ENCODE measurements at places on chromosomes 5 and 9.

GRCh38 chr5:159263569-159263905 is 447 bp downstream of the UBLCP1 start:
- no peak for DNase-seq

DNA sequence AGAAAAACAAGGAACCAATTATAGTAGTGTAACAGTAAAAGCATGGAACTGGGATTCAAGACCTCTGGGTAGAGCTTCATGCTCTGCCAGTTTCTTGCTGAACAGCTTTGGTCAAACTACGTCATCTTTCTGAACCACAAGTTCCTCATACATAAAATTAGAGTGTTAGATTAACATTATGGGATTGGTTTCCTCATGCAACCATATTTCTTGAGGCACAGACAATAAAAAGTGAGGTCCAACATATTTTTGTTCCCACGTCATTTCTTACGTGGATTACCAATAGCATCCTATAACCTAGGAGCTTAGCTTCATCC is 354.8 kb downstream of the TMEM232 start:
- no peak for DNase-seq

DNA sequence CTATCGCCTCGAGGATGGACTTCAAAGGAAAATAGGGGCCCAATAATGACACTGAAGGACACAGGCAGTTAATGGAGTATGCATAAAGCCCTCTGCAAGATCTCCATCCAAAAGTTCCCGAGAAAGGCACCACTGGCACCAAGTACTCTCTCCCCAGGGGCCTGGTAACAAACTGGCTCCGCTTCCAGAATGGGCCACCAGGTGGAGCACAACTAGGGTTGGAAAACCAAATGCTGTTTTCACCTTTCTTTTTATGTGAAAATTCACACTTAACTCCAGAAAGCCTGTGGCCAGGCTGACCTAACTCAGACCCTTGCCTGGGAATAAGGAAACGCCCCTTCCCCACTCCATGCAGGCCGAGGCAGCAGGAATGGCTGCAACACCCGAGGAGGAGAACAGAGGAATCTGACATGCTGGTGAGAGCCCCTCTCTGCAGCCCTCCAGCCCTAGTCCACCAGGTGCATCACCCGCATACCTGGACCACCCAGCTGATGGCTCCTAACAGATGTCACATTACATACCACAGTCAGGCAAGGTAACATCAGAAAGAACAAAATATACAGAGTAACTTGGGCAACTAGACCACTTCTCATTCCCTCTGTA is 42.8 kb downstream of the CAMSAP1 start:
- DNase-seq, result peak; percentile 14

DNA sequence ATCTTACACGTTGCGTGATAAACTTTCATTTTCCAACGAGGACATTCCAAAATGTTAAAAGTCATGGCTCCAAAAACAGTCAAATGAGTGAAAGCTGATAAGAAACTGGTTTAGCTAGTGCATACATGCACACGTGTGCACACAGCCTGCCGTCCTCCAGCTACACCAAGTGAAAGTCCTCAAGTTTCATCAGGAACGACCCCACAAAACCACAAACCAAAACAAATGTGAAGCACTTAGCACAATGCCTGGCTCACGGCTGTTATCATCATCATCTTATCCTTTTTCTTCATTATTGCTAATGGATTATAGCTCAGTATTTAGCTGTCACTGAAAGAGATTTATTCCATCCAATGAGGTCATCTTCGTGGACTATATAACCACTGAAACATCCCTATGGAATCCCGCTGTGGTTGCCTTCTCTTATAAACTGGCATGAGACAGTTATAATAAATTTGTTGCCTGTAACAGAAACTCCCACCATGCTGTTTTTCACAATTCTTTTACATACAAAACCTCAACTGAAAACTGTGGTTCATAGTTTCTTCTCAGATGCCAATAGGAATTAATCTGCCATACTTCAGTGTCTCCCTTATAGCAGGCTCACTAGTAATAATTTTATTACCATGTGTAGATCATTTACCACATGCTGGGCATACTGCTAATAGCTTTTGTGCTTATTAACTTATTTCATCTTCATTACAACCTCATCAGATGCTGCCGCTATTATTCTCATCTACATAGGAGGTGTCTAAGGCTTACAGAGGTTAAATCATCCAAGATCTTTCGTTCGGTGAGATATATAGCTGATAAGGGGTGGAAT is 56.1 kb downstream of the SAXO1 start:
- DNase-seq, result no peak

GRCh38 chr5:35138232-35138631 is 90.5 kb upstream of the AGXT2 start:
- DNase-seq, result no peak

- DNase-seq, result no peak
These were observed 1.4 kb downstream of the HDHD3 start for GRCh38 chr9:113375057-113376023.

- DNase-seq, result no peak
These were observed 118.0 kb upstream of the TRIM32 start for GRCh38 chr9:116569111-116569510.

DNA sequence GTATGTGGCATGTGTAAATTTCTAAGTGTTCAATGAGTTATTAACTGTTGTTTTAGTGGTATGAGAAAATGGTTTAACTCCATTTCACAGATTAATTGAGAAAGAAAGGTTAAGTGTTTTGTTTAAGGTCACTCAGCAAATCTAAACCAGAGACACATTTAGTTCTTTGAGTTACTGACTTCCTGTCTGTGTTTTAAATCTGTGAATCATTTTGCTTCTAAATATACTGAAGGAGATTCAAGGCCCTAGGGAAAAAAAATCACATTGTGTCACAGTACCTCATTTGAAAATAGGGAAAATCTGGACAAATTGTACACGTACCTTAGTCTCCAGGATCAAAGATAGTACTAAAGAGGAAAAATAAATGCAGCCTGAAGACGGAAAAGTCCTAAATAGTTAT is 368.2 kb downstream of the TMEM161B start:
- no peak for DNase-seq

GRCh38 chr9:2962471-2963172 is 118.7 kb upstream of the PUM3 start:
- no peak for DNase-seq

DNA sequence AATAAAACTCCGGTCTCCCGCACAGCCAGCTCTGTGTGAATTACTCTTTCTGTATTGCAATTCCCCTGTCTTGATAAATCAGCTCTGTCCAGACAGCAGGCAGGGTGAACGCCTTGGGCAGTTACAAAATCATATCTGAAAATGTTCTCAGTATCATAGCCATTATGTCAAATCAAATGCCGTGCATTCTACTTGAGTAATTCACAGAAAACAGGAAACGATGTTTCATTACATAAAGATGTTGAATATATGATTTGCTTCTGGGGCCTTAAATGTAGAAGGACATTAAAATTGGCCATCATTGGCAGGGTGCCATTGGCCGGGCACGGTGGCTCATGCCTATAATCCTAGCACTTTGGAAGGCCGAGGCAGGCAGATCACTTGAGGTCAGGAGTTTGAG is 8.5 kb downstream of the POLR3G start:
- DNase-seq, result no peak

DNA sequence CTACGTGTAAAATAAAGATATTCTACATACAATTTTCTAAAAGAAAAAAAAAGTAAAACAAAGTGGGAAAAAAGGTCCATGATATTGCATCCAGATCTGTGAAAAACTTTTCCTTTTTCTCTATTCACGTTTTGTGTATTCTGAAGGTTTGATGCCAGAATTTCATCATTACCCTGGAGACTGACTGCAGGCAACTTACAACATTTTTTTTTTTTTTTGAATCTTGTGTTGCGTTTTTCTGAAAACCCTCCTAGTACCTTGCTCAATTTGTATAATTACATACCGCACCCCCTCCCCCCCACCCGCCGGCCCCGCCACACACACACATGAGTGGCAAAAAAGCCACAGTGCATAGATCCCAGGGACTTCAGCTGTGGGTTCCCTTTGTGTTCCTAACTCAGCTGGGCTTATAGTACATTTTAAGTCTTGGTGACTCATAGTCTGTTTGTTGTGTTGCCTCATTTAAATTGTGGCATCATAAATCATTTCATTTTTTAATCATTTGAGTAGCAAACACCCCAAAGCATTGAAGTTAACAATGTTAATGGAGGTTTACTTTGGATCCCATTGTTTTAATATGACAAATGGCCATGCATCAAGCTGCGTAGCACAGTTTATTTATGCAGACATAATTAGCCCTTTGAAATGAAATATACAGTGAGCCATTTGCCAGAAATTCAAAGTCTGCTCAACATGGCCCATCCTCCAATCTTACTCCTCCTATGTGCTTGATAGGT is 36.0 kb downstream of the PRDM6 start:
- no peak for DNase-seq

GRCh38 chr9:128683340-128684064 is 5.5 kb upstream of the SET start:
- no peak for DNase-seq

DNA sequence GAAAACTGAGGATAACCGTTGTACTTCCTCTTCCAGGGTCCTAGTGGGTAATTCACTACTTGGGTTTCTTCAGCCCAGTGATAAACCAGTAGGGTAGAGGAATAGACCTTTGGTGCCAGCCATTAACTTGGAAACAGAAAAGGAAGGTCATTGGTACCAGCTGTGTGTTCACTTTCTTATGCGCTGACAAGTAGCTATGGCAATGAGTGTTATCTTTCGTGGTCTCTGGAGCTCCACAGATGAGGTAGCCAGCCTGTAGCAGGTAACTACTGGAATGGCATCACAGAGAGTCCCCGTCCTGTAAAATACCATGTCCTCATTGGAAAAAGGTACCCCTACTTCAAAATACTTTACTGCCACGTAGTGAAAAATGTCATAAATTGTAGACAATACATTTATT is 2.3 kb downstream of the UHRF2 start:
- DNase-seq, result no peak

DNA sequence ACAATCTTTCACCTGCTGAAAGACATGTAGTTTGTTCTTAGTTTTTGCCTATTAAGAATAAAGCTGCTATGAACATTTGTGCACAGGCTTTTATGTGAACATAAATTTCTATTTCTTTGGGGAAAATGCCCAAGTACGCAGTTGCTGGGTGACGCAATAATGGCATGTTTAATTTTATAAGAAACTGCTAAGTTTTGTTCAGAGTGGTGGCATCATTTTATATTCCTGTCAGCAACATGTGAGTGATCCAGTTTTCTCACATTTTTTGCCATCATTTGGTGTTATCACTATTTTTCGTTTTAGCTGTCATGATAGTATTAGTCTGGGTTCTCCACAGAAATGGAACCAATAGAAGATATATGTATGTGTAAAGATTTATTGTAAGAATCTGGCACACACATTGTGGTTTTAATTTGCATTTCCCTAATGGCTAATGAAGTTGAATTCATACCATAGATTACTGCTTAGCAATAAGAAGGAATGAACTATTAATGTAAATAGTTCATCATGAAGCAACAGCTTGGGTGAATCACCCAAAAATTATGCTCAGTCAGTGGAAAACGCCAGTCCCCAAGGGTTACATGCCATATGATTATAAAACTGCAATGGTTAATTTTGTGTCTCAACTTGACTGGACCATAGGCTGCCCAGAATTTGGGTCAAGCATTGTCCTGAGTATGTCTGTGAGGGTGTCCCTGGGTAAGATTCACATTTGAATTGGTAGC is 358.6 kb downstream of the MSX2 start:
- DNase-seq, result no peak

DNA sequence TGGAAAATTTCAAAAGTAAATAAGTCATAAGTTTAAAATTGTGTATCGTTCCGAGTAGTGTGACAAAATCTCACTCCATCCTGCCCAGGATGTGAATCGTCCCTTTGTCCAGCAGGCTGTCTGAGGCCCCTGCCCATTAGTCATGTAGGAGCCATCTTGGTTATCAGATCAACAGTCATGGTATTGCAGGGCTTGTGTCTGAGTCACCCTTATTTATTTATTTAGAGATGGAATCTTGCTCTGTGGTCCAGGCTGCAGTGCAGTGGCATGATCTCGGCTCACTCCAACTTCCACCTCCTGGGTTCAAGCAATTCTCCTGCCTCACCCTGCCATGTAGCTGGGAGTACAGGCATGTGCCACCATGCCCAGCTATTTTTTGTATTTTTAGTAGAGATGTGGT is 30.2 kb downstream of the ITGA2 start:
- no peak for DNase-seq

GRCh38 chr5:10372726-10373709 is 19.5 kb downstream of the MARCHF6 start:
- no peak for DNase-seq

- DNase-seq, result no peak
These were observed 21.4 kb upstream of the SPARC start for GRCh38 chr5:151708126-151708525.

- no peak for DNase-seq
These were observed 5.6 kb upstream of the BNIP1 start for GRCh38 chr5:173138707-173139106.

GRCh38 chr9:121499427-121500164 is at the start of gene GGTA1:
TSS of gene GGTA1 (minus strand) at chr9:121499844. CDS start at chr9:121467922, 31,922 bp downstream.
- DNase-seq, result peak; percentile 46

GRCh38 chr5:93580927-93581445 is at the start of gene NR2F1-AS1:
TSS of gene NR2F1-AS1 (minus strand) at chr5:93581219.
- no peak for DNase-seq

- DNase-seq, result no peak
These were observed 5.3 kb upstream of the LCP2 start for GRCh38 chr5:170302653-170303501.

- DNase-seq, result no peak
These were observed 2.7 kb upstream of the CNTFR start for GRCh38 chr9:34591917-34592866.

DNA sequence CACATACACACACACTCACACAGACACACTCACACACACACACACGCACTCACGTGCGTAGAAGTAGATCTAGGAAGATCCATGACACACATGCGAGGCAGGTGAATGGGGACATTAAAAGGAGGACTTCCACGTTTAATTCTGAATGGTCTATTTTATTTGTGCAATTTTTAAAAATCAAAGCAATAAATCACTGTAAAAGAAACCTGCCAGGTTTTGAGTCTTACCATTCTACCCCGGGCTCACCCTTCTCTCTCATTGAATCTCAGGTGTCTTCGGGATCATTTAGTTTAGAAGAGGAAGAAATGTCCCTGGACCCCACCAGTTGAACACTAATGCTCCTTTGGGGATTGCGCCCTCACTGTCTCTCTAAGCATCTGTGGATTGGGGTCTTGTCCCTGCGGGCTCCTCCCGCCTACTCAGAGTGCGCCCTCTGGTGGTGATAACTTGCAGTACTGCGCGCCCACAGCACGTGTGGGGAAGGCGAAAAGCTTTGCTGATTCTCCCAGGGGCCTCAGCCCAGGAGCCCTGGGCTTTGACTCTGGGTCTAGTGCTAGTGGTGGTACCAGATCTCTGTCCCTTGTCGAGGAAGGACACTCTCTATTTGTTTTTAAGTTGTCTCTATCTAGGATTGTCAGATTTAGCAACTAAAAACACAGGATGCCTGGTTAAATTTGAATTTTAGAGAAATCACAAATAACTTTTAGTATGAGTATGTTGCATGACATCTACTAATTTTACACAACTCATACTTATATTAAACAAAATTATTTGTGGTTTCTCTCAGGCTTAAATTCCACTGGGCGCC is 34.8 kb downstream of the BOD1 start:
- no peak for DNase-seq

DNA sequence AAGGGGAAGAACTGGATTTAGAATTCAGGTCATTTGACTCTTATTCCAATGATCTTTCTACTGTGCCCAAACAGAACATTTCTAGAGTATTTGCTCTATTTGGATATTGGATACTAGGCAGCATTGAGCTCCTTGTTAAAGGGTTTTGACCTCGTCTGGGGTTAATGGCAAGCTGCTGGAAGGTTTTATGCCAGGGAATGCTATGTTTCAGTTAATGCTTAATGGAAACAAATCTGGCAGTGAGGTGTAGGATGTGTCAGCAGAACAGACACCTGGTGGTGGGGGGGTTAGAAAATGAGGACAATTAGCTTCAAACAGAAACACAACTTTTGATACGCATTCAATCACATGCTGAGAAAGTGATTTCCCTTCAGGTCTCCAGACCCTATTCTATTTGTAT is 51.5 kb downstream of the AGXT2 start:
- no peak for DNase-seq

Measured in NCI-H2227 treated with DMSO at 0.1 percent for 48 hours (cell line).